NCI-H1436 treated with DMSO at 0.1 percent for 48 hours (cell line): ENCODE measurements at places on chromosomes 5 and 9.

DNA sequence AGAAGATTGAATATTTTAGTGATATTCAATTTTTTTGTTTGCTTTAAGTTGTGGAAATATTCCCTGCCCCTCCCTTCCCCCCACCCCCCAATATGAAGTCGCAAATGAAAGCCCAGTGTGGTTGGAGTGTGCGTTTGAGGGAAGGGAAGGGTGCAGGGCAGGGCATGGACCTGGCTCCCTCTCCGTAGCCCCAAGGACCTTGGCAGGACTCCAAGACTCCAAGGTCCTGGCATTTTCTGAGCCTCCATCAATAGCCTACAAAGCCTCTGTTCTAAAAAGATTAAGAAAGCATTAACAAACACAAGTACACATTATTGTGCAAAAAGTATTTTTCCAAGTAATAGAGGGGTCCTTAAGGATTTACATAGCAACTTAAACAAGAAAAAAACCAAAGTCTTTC is 38.8 kb upstream of the PTPN3 start:
- DNase-seq: no peak

DNA sequence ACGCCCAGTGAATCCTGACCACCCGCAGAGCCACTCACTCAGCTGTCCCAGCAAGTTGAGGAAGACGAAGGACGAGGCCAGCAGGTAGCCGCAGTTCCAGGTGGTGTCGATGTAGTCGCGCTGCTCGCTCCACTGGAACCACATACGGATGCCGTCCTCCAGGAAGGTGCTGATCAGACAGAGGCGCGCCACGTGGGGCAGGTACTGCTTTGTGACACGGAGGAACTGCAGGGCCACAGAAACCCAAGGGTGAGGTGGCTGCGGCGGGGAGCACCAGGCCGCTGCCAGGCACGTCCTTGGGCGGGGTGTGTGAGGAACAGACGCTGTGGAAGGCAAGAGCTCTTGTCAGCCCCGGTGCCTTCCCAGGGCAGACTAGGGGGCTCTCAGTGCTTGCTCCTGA is 8.6 kb downstream of the SURF4 start:
- no peak for DNase-seq

DNA sequence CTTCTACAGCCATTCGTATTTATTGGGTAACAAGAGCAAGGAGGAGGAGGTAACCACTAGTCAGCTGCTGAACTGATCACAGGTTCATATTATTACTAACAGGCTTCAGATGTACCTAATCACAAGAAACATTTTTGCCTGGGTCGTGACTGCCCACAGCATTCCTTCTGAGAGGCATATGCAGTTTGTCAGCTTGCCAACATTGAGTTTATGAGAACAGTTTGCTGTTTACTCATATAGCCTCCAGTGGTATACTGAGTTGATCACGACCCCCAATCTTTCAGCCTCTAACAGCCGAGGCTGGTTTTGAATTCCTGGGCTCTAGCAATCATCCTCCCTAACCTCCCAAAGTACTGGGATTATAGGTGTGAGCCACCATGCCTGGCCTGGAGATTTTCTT is 693.6 kb downstream of the TLE1 start:
- DNase-seq: no peak

DNA sequence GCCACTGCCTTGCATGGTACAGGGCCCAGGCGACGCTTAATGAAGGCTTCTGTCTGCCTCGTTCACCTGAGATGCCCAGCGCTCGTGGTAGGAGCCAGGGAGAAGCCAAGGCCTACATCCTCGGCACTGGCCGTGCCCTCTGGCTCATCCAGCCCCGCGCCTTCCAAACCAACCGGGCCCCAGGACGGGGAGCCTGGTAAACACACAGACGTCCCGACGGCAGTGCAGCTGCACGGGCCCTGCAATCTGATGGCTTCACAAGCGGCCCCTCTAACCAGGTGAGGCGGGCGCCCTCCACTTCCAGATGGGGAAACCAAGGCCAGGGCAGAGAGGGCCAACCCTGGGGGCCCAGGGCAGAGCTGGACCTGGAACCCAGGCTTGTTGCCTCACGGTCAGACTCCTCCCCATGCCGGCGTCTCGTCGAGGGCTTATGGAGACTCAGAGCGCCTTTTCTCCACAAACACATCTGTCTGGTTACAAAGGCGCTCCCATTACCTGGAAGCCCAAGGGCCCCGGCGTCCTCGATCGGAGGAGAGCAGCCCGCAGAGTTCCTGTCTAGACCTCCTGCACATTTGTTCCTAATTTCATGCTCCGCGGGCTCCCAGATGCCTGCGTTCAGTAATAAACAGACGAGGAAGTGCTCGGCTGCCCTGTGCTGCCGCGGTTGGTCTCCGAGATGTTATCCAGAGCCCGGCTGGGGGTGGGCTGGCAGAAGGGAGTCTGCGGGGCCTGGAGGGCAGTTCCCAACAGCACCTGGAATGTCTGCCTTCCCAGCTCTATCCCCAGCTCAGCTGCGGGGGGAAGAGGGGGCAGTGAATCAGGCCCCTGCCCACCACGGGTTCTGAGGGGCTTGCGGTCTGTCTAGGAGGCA is 23.5 kb downstream of the FAM163B start:
- no peak for DNase-seq

- no peak for DNase-seq
These were observed 15.3 kb downstream of the ASS1 start for GRCh38 chr9:130459941-130460669.

DNA sequence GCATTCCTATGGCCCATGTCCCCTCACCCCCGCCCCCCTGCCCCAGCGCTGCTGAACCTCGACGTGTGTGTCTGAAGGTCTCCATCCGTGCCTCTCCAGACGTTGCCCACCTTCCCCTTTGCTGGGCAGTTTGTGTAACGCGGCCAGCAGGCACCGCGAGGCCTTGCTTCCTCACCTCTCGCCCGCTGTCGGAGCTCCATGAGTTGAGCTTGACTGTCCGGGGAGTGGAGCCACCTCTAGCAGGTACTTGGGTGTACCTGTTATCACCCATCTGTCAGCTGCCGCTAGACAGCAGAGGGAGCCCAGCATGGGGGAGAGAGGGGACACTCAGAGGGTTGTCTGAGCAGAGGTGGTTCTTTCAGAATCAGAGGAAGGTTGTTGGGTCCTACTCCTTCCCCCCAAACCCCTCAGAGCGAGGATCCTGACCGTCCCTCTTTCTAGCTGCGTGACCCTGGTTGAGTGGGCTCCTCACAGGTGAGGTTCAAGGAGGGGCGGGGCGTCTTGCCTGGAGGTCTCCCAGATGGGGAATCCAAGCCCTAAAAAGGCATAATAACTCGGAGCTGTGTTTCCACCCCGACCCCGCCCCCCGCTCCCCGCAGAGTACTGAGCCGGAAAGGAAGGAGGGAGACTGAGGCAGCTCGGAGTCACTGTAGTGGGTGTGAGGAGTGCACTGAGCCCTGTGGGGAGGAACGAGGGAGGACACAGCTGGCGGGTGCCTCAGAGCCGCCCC is 184.7 kb downstream of the C9orf50 start:
- no peak for DNase-seq

GRCh38 chr5:35799753-35800152 is 56.9 kb upstream of the IL7R start:
- DNase-seq: no peak

- DNase-seq: no peak
These were observed 126.2 kb upstream of the VLDLR start for GRCh38 chr9:2495221-2496005.

GRCh38 chr5:173496129-173496882 is 120.1 kb downstream of the BOD1 start:
- no peak for DNase-seq

DNA sequence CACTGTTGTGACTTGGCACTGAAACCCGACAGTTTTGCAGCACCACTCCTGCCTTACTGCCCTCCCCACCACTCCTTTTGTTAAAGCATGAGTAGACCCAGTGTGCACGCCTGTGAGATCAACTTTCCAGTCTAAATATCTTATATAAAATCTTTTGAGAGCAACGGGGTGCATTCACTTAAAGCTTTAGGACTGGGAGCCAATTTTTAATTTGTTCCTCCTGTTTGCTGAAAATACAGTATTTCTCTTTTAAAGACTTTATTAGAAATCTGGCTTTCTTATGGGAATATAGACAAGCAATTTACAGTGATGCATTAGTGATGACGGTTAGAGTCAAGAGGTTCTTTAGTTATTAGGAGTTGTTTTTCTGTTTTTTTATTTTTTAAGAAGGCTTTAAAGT is 397.5 kb downstream of the TMEM167A start:
- no peak for DNase-seq

- no peak for DNase-seq
These were observed 223.7 kb downstream of the DMRT2 start for GRCh38 chr9:1273859-1274258.

- DNase-seq: no peak
These were observed 20.7 kb upstream of the XPA start for GRCh38 chr9:97717866-97718265.

- DNase-seq: no peak
These were observed 9.9 kb downstream of the SH3RF2 start for GRCh38 chr5:145946112-145946861.

GRCh38 chr5:35269006-35269405 is 38.7 kb upstream of the PRLR start:
- DNase-seq: no peak

GRCh38 chr5:72895758-72896157 is 60.1 kb upstream of the FCHO2 start:
- DNase-seq: no peak

DNA sequence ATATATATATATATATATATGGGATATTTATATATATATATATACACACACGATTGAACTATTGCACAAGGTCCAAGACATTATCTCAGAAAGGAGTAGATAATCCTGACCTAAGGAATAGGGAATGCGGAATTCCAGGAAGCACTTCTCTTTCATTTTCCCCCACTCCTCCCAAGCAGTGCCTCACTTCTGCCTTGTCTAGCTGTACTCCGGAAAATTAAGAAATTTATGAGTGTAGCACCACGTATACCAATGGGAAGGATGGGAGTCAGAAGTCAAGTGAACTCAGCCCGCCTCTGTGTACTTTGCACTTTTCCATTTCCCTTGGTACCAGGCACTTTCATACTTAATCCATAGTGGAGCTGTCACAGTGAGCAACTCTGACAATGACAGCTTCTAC is 10.9 kb downstream of the SLC36A1 start:
- no peak for DNase-seq

- DNase-seq: no peak
These were observed 22.5 kb downstream of the GLT6D1 start for GRCh38 chr9:135616619-135617537.

DNA sequence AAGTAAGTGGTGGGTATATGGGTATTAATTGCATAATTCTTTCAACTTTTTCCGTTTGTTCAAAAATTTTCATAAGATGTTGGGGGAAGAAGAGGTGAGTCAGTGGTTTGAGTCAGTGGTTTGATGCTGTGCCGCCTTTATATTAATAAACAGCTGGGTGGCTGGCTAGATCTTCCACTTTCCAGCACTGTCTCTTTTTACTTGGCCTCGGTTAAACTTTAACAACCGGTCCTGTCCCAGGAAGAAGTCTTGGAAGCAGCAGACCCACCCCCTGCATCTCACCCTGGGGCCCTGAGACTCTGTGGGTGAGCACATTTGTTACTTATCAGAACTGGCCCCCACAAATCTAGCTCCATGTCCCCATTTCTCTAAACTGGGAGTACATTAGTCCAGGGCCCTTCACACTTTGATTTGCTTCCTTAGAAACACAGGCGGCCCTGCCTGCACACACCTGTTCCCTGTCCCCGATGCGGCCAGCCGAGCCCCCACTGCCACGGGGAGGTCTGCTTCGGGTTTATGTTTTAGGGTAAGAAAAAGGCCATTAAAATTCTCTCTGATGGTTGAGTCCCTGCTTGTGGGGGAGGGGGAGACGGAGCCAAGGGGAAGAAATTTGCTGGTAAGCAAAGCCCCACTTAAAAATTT is 90.7 kb downstream of the PTCH1 start:
- DNase-seq: no peak

GRCh38 chr5:151056379-151057325 is 24.2 kb downstream of the TNIP1 start:
- no peak for DNase-seq

GRCh38 chr5:112861638-112861985 is 525 bp downstream of the SRP19 start:
- no peak for DNase-seq

DNA sequence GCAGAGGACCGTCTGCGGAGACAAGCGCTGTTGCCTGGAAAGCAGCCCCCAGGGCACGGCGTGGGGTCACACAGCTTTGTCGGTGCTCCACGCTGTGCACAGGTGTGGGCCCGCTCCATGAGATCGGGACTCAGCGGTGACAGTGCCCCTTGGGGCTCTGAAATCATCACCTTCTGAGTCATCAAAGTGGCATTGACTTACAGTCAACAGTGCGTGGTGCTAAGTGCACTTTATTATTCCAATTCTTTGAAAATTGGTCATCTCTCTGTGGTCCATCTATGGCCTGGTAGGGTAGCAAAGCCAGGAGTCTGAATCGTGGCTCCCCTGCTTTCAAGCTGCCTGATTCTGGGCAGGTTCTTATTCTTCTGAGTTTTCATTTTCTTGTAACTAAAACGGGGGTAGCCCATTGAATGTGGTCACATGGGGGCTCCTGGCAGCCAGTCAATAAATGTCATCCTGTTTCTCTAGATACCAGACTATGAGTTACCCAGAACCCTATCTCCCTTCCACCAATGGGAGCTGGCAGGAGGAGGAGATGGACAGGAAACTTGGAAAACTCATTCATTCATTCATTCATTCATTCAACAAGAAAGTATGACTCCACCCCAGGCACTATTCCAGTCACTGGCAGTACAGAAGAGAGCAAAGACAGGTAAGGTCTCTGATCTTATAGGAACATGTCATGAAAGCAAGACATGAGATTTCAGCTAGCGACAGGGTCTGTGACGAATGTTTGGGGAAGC is 20.3 kb upstream of the UNC5A start:
- DNase-seq: no peak

GRCh38 chr5:132777209-132778069 is at the start of gene SEPTIN8:
Gene SEPTIN8, minus strand, starts transcription at chr5:132777239. Its CDS starts 102 bp downstream, at chr5:132777137.
- DNase-seq: no peak
